Right kidney (tissue), 9 donors: ENCODE measurements at places on chromosomes 4 and X.

- DNase-seq = no peak
Observed at GRCh38 chrX:150736475-150736874, 43.3 kb downstream of the MTMR1 start.

- no peak for DNase-seq
Observed at GRCh38 chr4:101933855-101934254, 143.3 kb downstream of the BANK1 start.

- DNase-seq = peak; percentile 55
Observed at GRCh38 chr4:17511509-17511949, 361 bp downstream of the QDPR start.

GRCh38 chr4:19711871-19712270, 539.8 kb upstream of the SLIT2 start:
- DNase-seq = no peak

GRCh38 chrX:9189286-9189685, 155.4 kb upstream of the FAM9B start:
- no peak for DNase-seq

DNA sequence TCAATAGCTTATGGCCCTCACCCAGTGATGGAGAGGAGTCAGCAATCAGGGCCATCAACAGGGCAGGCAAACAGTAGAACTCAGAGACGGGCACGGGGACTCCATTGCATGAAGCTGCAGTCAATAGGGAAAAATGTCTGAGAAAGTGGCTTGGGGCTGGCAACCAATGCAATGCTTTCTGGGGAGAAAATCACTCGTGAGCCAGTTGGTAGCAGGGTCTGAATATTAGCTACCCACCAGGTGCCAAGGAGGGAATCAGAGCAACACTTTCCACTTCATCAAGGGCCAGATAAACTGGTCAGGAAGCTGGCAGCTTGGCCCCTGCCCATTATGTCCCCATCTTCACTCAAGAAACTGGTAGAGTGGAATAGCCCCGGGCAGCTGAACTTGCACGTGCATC, 80.7 kb downstream of the STARD8 start:
- DNase-seq = no peak

DNA sequence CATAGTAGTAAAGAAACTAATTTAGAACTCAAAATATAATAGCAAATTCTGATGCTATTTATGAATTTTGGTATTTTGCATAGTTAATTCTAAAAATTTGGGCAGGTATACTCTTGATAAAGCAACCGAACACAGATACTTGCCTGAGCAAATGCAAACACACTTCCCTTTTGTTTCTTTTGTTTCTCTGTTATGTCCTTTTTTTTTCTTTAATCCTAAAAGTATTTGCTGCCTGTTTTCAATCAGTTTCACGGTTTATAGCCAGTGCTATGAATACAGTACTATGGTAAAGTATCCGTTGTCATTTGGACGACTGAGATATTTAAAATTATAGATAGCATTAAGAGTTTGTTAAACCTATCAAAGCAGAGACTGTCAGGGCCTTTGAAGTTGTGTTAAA, 84.3 kb upstream of the HPRT1 start:
- no peak for DNase-seq

GRCh38 chrX:3094261-3094660, 53.0 kb downstream of the ARSF start:
- no peak for DNase-seq

DNA sequence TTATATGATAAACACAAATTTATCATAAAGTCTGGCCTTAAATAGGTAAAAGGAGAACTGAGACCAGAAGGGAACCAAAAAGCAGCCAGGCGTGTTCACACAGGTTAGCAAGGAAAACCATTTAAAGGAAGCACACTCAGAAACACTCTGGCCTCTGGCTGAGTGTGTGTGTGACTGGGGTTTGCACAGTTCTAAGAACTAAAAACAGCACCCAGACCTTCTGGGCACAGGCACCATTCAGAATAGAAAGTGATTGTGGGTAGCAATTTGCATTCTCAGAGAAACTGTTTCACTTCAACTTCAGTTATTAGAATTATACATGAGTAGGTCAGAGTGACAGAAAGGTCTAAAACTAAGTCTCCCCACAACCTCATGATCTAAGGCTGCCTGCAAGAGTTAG, 10.0 kb downstream of the GPR82 start:
- no peak for DNase-seq

DNA sequence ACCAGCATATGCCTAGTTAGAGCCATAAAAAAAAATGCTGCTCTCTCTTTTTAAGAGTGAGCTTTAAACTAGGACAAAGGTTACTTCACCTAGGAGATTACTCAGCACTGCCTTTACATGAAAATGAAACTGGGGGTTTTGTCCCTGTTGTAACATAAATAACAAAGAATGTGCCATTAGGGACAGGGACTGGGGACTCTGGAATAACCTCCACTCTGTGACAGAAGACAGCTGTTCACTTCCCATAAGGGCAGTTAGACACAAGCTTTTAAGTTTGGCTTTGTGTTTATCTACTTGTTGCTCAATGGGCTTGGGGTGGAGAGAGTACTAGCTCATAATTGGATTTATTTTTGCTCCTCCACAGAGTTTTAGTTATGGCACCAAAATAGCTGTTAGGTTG, 11.9 kb downstream of the ENPEP start:
- DNase-seq = no peak

GRCh38 chr4:99722725-99723124, 65.1 kb upstream of the C4orf54 start:
- DNase-seq = no peak

- DNase-seq = no peak
Observed at GRCh38 chrX:110733166-110733565, 62.5 kb downstream of the CHRDL1 start.

GRCh38 chr4:100823993-100824323, 306.1 kb upstream of the EMCN start:
- no peak for DNase-seq

GRCh38 chr4:143307531-143307930, 29.1 kb upstream of the GAB1 start:
- DNase-seq = no peak

DNA sequence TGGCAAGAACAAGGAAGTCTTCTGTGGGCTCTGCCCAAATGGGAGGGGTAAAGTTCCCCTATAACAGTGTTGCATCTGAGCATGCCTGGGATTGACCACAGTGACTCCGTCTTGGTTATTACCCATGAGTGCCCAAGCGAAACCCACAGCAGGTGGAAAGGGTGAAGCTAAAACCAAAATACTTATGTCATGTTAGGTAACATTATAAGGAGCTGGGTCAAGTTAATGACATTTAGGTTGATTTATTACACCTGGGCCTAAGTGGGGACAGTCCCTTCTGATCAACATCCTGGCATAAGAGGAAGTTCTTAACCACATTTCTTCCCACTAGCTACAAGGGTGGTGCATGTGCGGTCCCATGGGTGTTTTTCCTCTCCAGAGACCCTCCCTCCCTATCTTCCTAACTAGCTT, 1.3 kb upstream of the ZNF732 start:
- no peak for DNase-seq

GRCh38 chr4:182504463-182504862, 261.3 kb downstream of the TENM3 start:
- no peak for DNase-seq

- no peak for DNase-seq
Observed at GRCh38 chrX:129768586-129769466, 10.9 kb upstream of the SASH3 start.

DNA sequence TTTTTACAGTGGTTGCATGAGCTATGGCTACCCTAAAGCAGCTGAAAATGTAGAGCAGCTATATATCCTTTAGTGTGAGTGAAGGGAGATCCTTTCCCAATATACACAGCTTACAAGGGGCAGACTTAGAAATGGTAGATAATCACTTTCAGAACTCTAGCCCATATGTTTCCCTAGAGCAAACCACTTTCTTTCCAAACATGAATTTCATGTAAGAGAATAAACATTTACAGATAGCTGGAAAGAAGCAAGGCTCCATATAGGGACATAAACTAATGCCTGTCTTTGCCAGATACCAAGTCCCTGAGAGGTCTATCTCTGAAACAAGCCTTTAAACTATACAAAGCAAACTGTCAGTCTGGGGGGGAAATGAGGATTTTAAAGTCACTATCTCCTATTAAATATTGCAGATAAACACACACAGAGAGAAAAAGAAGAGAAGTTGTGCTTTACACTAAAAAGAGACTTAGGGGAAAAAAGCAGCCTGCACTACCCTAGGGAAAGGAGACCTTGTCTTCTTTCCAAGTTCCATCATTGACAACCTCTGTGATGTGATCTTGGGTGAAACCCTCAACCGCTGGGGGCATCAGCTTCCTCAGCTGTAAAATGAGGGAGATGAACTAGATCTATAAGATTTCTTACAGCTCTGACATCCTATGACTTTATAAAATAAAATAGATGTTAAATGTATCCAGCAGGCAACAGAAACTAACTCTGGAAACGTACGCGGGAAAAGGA, 73.6 kb downstream of the TMEM156 start:
- no peak for DNase-seq

GRCh38 chr4:79650794-79651431, 242.9 kb upstream of the GK2 start:
- no peak for DNase-seq

- DNase-seq = no peak
Observed at GRCh38 chr4:19494961-19495360, 756.7 kb upstream of the SLIT2 start.

DNA sequence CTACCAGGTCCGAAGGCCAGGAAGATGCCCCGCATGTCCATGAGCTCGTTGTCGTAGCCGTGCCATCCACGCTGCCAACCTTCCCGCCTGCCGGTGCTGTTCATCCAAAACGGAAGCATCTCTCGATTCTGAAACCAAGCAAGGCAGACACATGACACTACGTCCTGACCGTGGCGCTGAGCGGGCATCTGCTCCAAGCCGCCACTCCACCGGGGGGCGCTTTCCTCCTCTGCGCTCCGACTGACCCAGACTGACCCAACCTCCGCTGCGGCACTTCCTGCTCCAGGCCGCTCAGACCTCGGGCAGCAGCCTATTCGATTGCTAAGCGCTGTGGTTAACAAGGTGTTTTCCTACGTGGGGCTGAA, 120.5 kb downstream of the ENPP6 start:
- DNase-seq = peak; percentile 37

GRCh38 chr4:66475596-66475995, 805.3 kb upstream of the EPHA5 start:
- no peak for DNase-seq
